ENCODE measurements at places on chromosomes 1 and 21.

DNA sequence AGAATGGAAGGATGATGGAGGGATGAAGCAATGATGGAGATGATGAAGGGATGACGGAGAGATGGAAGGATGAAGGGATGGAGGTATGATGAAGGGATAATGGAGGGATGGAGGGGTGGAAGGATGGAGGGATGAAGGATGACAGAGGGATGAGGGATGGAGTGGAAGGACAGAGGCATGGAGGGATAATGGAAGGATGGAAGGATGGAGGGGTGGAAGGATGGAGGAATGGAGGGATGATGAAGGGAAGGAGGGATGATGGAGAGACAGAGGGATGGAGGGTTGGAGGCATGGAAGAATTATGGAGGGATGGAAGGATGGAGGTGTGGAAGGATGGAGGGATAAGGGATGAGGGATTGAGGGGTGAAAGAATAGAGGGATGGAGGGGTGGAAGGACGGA lies 62.8 kb downstream of the KCNAB2 start:
- no peak for DNase-seq

DNA sequence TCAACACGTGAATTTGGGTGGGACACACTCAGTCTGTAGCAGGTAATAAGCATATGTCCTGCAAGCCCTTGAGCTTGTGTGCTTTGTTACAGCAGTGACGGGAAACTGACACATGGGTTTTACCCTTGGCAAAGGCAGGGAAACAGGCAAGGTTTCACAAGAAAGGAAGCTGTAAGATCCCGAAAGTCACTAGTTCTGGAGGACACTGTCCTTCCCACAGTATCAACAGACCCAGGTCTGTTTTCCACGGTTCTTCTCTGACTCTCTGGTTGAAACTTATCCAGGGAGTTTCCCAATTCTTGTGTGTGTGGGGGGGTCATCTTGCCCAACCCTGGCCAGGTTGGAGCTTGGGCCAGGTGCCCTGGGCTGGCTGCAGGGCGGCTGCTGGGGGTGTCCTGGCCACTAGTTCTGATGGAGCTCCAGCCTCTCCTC lies 29.3 kb upstream of the ZBTB21 start:
- DNase-seq: peak; percentile 44

GRCh38 chr1:111596499-111596898 lies 23.1 kb upstream of the RAP1A start:
- DNase-seq: no peak

DNA sequence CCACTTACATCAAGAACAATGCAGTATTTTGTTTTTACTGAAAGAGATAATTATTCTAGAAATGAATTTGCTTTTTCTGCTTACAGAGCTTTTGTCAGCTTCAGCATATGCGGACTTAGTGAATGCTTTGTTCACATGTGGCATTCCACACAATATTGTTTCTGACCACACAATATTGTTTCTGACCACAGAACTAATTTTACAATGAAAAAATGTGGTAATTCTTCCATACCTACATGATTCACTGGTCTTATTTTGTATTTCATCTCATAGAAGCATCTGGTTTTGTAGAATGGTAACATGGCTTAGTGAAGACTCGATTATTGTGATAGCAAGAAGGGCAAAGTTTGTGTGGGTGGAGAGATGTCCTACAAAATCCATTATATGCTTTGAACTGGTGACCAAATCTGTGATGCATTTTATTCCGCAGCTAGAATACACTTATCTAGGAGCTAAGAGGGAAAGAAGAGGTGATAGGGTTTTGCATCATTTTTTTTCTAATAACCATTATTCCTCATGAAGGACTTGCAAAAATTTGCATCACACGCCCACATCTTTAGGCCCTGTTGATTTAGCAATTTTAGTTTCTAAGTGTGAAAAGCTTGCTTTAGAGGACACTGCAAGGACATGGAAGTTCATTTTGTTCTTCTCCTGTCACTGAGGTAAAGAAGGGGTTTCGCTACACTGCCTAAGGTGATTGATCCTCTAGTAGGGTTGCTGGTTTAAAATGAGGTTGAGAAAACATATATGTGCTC lies 75.3 kb downstream of the HLX start:
- no peak for DNase-seq

DNA sequence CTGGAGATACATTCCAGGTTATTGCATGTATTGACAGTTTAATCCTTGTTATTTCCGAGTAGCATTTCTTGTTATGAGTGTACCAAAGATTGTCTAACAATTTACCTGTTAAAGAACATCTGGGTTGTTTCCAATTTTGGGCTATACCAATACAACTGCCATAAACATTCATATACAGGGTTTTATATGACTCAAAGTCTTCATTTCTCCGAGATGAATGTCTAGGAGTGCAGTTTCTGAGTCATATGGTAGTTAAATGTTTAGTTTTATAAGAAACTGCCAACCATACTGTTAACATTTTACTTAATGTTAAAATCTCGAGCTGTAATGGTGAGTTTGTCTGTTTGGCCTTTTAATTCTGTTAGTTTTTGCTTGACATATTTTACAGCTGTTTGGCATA lies 10.0 kb downstream of the RAB4A start:
- no peak for DNase-seq

GRCh38 chr1:207130252-207131036 lies 26.4 kb downstream of the C4BPA start:
- DNase-seq: no peak

DNA sequence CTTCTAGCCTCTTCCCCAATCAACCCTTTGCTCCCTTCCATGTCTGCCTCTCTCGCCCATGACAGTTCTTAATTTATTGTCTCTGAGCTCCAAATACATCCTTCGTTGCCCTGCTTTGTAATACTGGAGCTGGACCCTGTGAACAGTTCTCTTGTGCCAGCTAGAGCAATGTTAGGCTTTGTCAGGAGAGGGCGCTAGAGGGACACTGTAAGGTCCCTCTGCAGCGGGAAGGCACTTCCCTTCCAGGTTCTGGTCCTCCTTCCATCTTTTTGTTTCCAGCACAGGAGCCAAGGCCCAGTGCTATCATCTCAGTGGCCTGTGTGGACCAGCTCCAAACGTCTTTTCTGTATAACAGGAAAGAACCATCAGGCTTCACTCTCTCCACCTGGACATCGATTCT lies 95.9 kb downstream of the PTPRU start:
- no peak for DNase-seq

DNA sequence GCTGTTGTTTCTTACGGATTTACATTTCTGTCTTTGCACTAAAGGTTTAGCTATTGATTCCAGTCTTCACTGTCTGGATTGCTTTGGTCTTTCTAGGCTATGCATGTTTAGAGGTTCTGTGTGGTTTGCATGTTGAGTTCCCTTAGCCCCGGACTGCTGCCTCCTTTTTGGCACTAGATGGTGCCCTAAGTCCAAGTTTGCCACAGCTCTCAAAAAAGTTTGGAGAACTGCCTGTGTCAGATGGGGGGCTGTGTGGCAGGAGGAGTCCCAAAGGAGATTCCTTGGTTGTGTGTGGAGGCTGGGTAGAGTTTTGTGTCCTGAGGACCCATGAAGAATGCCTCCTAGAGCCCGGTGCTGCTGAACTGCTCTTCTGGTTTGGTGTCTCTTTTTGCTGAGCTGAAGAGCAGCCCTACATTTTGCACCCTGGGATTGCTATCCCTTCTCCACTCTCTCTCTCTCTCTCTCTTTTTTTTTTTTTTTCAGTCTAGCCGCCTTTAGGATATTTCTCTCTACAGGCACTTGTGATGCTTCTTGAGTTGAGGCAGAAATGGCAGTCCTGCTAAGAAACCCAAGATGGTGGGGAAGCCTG lies 74.4 kb downstream of the PTGS2 start:
- DNase-seq: no peak

GRCh38 chr21:32415451-32416398 lies 3.2 kb downstream of the EVA1C start:
- DNase-seq: no peak

DNA sequence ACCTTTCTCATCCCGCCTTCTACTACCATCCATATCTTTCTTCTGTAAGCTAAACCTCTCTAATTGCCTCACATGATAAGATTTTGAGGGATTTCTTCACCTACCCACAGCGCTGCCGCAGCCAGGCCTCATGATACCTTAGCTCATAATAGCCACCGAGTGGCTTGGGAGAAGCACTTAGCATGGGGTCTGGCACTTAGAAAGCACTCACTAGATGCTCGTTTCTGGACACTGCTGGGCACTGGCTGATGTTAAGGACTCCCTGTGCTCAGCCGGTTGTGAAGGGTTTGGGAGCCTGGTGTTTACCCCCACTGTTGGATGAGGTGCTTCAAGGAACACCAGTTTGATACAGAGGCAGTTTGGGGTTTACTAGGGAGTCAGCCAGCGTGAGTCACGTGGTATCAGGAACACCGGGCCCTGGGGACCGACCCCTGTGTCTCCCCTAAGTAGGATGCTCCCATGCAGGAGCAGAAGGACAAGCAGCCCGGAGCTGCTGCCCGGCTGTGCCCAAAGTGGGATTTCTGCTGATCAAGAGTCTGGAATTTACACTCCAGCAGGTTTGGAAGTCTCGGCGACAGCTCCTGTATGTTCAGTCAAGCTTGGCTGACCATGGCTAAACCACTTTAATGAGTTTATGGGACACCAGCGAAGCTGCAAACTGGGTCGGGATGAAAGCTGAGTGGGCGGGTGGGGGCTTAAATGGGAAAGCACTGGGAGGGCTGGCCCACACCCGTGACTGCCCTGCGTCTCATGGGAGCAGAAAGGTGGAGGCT lies 63.3 kb downstream of the GALNT2 start:
- no peak for DNase-seq

DNA sequence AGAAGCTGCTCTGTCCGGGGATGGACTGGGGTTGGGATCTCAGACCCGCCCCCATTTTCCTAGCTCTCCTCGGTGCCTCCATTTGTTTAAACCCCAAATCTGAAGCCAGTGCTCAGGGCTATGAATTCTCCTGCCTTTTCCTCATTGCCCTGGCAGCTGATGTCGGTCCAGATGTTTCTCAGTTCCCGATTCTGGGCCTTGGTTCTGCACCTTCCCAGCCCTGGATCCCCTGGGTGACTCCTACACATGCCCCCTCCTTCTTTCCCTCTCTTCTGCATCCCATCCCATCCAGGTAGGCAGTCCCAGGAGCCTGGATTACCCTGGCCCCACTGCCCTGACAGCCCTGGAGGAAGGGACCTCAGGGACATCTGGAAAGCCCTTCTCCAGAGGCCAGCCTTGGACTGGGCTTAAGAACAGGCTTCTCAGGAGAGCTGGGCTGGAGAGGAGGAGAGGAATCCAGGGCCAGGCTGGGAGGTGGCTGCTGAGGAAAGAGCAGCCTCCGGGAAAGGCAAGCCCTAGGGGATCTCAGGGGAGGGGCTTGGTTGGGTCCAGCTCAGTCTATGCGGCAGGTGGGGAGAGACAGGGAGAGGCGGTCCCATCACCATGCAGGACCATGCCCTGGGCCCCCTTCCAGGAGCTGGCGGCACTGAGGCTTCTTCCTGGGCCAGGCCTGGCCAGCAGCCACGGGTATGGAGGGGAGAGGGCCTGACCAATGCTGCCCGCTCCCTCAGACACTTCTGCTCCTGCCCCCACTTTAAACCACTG lies 6.8 kb upstream of the EPS8L3 start:
- peak; percentile 56 for DNase-seq

GRCh38 chr21:44052830-44053226 lies 40.7 kb downstream of the TRAPPC10 start:
- no peak for DNase-seq

DNA sequence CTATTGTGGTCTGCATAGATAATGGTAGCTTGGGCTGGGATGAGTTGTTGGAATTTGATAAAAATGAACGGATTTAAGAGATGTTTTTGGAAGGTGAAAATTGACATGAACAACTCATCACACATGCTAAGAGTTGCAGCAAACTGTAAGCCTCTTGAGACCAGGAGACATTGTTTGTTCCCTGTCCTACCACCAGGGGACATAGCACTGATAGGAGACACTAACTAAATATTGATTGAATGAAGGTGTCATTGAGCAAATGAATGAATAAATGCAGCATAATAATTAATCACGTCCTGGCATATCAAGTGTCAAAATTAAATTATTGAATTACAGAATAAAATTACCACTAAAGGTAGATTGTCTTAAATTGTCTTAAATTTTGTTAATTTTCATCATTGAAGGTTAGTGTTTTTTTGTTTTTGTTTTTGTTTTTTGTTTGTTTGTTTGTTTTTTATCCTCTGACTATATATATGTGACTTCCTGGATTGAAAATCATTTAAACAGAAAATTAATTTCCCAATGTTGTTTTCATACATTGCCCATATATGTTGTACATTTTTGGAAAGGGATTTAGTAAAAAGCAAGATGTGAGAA lies 285.3 kb upstream of the C1orf105 start:
- no peak for DNase-seq

- DNase-seq: peak; percentile 61
These were observed 240.4 kb downstream of the SDCCAG8 start for GRCh38 chr1:243496187-243496646.

DNA sequence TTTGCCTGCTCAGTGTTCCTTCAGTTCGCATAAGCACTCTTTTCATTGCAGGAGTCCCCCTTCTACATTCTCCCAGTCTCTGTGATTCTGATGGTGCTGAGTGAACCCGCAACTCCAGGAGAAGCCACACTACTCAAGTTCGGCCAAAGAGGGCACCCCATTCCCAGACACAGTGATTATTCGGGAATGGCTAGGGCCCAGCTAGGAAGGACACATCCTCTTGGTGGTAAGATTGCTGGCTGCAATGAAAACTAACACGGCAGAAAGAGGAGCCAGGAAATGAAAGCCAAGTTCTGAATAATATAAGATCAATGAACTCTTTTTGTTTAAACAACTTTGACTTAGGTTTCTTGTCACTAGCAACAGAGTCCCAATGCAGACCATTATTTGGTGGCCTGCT lies 14.9 kb downstream of the CREG1 start:
- no peak for DNase-seq

DNA sequence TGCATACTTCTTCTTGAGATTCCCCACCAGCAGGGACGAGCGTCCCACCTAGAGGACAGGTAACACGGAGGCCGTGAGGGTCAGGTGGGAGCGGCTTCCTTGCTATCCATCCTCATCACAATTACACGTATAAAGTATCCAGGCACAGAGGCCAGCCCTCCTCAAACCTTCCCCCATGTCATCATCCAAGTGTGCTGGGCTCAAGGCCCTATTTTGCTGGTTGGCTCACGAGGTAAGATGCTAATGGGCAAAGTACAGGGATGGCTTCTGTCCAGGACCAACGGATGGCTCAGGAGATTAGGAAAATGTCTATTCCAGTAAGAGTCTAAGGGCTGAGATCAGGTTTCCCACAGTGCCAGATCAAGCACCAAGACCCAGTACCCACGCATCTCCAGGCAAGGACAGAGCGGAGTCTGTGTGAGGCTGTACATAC lies 11.5 kb upstream of the A3GALT2 start:
- no peak for DNase-seq

DNA sequence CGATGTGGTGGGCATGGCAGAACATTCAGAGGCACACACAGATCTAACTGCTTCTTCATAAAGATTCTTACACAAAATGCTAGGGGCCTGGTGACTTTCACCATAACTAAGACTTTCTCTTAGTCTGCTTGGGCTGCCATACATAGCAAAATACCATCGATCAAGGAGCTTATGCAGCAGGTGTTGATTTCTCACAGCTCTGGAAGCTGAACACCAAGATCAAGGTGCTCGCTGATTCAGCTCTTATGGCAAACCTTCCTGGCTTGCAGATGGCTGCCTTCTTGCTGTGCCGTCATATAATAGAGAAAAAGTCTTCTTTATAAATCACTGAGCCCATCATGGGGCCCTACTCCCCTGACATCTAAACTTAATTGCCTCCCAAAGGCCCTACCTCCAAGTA lies 487.3 kb downstream of the AJAP1 start:
- DNase-seq: no peak
